ENCODE measurements at places on chromosomes 3 and 15. TPM values are rescaled to one million over a fixed set of nuclear protein-coding genes. Genes with fewer than 3 reads are reported as not detected.

Gene SLCO2A1
- not detected for total RNA-seq

Gene ADAM10
- 137 TPM for total RNA-seq

DNA sequence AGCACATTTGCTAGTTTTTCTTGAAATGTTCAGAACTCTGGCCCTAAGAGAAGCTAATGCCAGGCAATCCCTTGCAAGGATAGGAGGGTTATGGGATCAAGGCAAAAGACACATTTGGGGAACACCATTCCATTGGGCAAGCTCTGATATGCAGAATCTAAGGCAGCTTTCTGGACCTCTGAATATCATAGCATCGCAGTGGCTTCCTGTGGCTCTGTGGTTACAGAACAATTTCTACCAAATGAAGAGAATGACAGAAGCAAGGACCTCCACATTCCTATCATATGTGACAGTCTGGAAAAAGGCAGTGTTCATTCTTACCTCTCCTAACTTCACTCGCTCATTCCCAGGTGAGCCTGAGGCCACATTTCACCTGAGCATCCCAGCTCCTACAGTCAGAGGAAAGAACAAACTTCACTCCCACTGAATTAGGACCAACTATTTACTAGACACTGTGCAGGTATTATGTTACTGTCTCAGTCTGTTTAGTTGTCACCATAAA is 836.1 kb upstream of the CFAP20DC start:
- H3K27ac ChIP-seq = peak overlapping the region; percentile 3
- no peaks in the 10 kb centered on the region for H3K36me3 ChIP-seq
- H3K4me1 ChIP-seq = peaks cover 15% of the 10 kb centered on the region
- no peak for DNase-seq
- peak overlapping the region; percentile 52 for H3K4me3 ChIP-seq
- no peaks in the 10 kb centered on the region for H3K27me3 ChIP-seq

DNA sequence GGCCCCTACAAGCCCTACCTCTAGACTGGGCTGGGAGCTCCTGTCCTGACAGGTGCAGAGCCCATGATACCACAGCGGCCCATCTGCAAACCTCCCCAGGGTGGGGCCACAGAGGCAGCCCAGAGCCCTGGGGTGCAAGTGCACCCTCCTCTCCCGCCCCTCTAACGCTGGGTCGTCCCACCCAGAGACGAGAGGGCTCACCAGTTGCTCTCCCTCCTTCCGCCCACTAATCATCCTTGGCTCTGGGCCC is 742 bp downstream of the TNK2 start:
- peak overlapping the region; percentile 98 for H3K27ac ChIP-seq
- DNase-seq = no peak
- H3K36me3 ChIP-seq = peaks cover 2% of the 10 kb centered on the region
- H3K4me3 ChIP-seq = peak overlapping the region; percentile 96

- H3K4me3 ChIP-seq = no peak overlapping the region
- H3K36me3 ChIP-seq = no peaks in the 10 kb centered on the region
- no peak for DNase-seq
- no peak overlapping the region for H3K27ac ChIP-seq
Observed at GRCh38 chr15:100757661-100758060, 122.0 kb upstream of the ALDH1A3 start.
